ENCODE measurements at places on chromosomes 3 and 15.

- peaks cover 22% of the 10 kb centered on the region for H3K4me1 ChIP-seq
- H3K27me3 ChIP-seq, result no peaks in the 10 kb centered on the region
- no peak overlapping the region for H3K27ac ChIP-seq
- peak overlapping the region; percentile 35 for H3K4me3 ChIP-seq
- peaks cover 14% of the 10 kb centered on the region for H3K36me3 ChIP-seq
Observed at GRCh38 chr3:48709051-48709461, 8.0 kb downstream of the IP6K2 start.

DNA sequence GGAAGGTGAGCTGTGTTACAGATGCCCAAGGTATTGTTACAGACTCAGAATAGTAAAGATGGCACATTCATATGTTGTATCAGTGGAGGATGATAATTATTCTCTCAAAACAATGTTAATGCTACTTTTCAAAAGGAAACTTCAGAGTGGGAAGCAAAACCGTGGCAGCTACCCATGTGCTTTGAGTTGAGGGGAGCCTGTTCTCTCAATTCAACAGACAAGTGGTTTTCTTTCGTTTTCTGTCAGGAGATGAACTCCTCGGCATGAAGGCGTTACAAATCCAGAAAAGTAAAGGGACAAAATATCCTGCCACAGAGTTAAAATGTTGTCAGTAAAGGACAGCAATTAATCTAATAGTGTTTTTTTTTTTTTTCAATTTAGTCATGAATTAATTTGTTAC lies 629.4 kb upstream of the GBE1 start:
- no peaks in the 10 kb centered on the region for H3K36me3 ChIP-seq
- H3K27ac ChIP-seq, result no peak overlapping the region
- no peak for DNase-seq
- H3K4me3 ChIP-seq, result no peak overlapping the region

DNA sequence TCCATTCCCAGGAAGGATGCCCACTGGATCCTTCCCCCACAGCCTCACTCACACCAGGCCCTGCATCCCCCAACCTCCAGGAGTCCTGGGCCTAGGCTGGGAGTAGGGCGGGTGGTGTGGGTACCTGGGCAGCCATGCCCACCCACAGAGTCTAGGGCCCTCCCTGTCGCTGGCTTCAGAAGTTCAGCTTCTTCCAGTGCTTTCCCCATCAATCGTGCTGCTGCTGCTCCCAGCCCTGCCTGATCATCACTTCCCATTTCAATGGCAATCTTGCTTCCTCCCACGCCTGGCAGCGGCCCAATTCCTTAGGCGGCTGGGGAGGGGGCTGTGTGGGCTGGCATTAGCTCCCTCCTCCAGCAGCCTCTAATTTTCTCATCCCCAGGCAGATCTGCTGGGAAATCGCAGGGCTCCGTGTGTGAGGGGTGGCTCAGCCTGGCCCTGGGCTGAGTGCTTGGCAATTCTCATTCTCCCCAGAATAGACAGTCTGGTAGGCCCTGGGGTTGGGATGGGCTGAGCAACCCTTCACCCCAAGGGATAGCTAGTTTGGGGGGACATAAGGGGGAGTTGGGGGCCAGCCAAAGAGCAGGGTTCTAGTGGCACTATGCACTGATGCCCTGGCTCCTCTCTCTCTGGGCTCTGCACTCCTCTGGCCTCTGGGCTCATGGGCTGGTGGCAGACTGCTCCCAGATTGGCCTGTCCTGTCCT lies 66.4 kb downstream of the SCN5A start:
- DNase-seq, result no peak
- H3K4me3 ChIP-seq, result no peak overlapping the region
- no peaks in the 10 kb centered on the region for H3K36me3 ChIP-seq
- H3K27me3 ChIP-seq, result peaks cover 5% of the 10 kb centered on the region
- H3K27ac ChIP-seq, result no peak overlapping the region
- no peaks in the 10 kb centered on the region for H3K4me1 ChIP-seq

DNA sequence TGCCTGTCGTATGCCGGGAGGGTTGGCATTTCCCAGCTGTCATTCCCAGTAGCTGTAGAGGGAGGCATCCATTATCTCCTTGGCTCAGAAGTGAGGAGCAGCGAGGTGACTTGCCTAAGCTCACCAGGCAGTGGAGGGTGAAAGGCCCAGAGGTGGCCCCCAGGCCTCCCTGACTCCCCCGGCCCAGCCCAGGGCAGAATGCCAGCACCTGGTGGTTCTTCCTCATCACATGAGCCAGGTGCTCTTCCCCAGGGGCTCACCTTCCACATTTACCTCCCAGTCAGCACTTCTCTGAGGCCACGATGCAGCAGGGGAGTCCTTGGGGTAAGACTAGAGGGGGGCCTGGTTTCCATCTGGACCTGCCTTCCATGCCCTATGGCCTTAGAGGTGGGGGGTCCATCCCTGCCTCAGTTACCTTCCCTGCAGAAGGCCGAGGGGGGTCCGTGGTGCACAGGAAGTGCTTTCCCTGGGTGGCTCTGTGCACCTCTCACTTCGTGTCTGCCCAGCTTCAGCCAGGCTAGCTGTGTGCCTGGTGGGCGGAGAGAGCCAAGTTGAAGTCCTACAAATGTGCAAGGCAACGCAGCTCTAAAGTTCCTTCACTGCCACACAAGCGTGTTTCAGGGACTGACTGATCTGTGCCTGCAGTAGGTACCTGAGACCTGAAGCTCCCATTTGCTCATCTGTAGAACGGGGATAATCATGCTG lies 70.3 kb upstream of the PLXNA1 start:
- no peak overlapping the region for H3K4me3 ChIP-seq
- no peak for DNase-seq
- peaks cover 12% of the 10 kb centered on the region for H3K27me3 ChIP-seq
- no peaks in the 10 kb centered on the region for H3K36me3 ChIP-seq
- peaks cover 30% of the 10 kb centered on the region for H3K4me1 ChIP-seq

DNA sequence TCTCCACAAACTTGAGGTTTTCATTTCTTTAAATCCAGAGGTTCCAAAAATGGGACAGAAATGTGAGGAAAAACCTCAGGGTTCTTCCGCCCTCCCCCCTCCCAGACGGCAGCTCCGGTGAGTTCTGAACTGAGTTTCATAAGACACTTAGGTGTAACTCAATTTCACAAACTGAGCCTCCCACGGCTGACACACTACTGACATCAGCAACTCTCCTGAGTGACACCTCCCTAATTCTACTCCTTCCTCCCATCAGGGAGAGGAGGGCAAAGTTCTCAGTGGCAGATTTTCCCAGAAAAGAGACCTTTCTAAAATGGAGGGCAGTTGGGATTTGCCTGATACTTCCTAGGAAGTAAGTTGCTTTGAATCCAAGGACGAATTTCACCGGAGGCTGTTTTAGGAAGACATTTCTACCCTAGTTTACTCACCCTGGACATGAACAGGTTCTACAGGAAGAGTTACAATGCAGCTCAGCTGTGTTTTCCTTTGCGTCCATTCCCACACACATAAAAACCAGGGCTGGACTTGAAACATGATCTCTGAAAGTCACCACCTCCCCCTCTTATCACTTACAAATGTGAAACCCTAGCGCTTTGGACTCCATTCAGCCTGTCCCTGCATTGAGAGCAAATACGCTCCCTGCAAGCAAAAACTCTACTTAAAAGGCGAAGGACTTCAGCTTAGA lies 78.1 kb upstream of the LMOD3 start:
- H3K27ac ChIP-seq, result peak overlapping the region; percentile 61
- peaks cover 36% of the 10 kb centered on the region for H3K36me3 ChIP-seq
- DNase-seq, result no peak
- peak overlapping the region; percentile 31 for H3K4me3 ChIP-seq
- no peaks in the 10 kb centered on the region for H3K27me3 ChIP-seq

DNA sequence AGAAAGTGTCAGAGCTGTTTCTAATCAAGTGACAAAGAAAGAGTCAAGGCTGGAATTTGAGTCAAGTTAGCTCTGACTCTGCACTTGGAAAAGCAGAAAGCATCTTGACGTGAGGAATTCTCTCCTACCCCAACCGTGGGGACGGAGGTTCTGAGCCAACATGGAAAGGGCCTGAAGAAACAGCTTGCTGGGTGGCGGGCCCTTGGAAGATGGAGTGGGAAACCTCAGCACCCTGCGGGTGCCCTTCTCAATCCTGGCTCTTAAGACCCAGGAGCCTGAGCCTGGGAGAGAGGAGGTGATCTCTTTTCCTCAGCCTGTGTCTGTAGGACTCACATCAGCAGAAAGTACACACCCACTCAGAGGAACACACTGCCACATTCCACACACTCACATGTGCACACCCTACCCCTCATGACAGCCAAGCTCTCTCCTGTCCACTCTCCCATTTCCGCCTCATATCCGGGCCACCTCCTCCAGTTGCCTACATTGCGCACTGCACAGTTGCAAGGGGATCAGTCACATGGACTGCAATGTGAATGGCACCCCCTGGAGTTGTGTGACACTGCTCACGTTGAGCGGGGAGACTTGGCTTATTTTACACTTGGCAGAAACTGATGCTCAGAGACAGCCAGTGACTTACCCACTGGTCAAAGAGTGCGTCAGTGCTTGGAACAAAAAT lies 101.5 kb upstream of the SLC6A6 start:
- peaks cover 12% of the 10 kb centered on the region for H3K27me3 ChIP-seq
- no peaks in the 10 kb centered on the region for H3K4me1 ChIP-seq
- H3K4me3 ChIP-seq, result no peak overlapping the region
- H3K36me3 ChIP-seq, result no peaks in the 10 kb centered on the region

Measured in endothelial cell (in vitro differentiated cells).